Right lung (tissue), 10 donors: ENCODE measurements at places on chromosomes 5 and 9. TPM values are rescaled to one million over a fixed set of nuclear protein-coding genes. Genes with fewer than 3 reads are reported as not detected.

BNC2 gene
- 14.2 TPM for polyA plus RNA-seq

PCDHA12 gene
- polyA plus RNA-seq = 0.09 TPM

DNA sequence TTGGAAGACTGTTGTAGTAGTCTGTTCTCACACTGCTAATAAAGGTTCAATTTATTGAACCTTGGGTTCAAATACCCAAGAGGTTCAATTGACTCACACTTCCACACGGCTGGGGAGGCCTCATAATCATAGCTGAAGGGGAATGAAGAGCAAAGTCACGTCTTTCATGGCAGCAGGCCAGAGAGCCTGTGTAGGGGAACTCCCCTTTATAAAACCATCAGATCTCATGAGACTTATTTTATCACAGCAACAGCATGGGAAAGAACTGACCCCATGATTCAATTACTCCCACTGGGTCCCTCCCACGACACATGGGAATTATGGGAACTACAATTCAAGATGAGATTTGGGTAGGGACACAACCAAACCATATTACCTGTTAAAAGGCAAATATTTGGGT lies 268.2 kb downstream of the TMEM167A start:
- no peak for DNase-seq

DNA sequence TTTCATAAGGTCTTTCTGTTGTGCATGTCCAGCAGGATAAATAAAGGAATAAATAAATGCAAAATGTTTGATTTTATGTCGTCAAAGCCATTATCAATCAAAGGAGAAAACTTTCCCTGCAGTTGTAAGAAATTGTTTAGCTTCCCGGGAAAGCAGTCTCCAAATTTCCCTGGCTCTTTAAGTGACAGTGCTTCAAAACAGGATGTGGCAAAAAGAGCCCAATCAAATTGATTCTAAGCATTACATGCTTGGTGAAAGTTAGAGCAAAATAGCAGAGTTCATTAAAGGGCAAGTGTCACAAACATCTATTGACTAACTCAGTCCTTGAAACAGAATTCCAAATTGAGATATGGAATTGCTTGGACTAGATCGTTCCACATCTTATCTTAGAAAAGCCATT lies 704.1 kb downstream of the PRELID2 start:
- DNase-seq = no peak

GRCh38 chr9:72038408-72038807 lies 22.0 kb downstream of the C9orf57 start:
- DNase-seq = peak; percentile 90

- no peak for DNase-seq
Measured at GRCh38 chr9:107330420-107330819, 47.3 kb downstream of the RAD23B start.
